ENCODE measurements at places on chromosomes 5 and 9. TPM values are rescaled to one million over a fixed set of nuclear protein-coding genes. Genes with fewer than 3 reads are reported as not detected.

RNF208 gene
- 4.2 TPM for total RNA-seq

TMEM267 gene
- 17.9 TPM for total RNA-seq

SPATA31E1 gene
- total RNA-seq, result not detected

DNA sequence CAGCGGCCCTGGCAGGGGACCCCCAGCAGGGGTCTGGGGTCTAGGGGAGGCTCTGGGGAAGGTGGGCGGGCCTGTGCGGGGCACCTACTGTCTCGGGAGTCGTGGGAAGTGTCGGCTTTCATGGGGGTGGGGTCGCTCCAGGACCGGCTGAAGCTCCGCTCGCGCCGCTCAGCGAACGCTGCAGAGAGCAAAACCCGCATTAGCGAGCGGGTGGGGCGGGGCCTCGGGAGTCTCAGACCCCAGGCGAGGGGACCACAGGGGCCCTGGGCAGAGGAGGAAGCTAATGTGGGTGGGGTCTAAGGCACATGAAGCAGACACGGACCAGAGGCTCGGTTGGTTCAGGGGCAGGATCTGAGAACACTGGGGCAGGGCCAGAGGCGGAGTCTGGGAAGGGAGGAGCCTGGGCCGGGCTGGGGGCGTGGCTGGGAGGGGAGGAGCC lies 5.5 kb downstream of the NSMF start:
- DNase-seq, result no peak

- no peak for DNase-seq
These were observed 13.4 kb upstream of the AIF1L start for GRCh38 chr9:131082774-131083512.

- no peak for DNase-seq
These were observed 58.6 kb upstream of the MEF2C start for GRCh38 chr5:88941581-88941980.

NMUR2 gene
- not detected for total RNA-seq

C6 gene
- total RNA-seq, result not detected

WDR36 gene
- total RNA-seq, result 36.7 TPM

- no peak for DNase-seq
These were observed 7.7 kb downstream of the CENPK start for GRCh38 chr5:65555287-65555686.

JAK2 gene
- total RNA-seq, result 7.1 TPM

DNA sequence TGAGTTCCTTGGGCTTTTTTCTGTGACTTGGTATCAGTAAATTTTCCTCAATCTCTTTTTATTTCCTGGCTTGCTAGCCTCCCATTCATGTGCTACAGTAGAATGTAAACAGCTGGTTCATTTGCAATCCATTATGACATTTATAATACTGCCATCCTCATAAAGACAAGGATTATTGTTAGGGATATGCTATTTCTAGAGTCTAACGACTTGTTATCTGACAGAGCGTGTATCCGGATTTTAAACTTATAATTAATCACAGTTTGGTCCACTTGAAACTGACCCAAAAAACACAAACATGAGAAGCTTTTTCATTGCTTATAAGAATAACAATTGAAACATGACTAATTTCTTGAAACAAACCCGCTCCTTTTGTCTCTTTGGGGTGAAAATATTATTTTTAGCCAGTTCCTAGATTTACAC lies 585.8 kb downstream of the TLE4 start:
- no peak for DNase-seq

OTP gene
- not detected for total RNA-seq

- no peak for DNase-seq
These were observed 165.1 kb downstream of the CACNA1B start for GRCh38 chr9:138042640-138043039.

GRCh38 chr9:128006332-128006996 lies 25.7 kb upstream of the EEIG1 start:
- DNase-seq, result no peak

DNA sequence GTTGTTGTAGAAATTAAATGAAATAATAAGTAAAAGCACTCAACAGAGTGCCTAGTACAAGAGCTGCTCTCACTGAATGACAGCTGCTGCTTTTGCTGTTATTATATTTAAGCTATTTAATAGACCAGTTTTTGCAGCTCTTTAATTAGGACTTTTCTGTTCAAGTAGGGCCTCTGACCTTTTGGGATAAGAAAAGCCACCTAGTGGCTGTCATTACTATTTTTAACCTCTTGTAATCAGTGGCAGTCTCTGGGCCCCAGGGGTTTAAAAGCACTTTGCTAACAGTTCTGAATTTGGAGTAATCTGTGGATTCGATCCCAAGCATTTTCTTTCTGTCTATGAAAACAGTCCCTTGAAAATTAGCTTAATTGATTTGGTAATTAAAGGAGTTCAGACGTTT lies 121.1 kb downstream of the NUDT12 start:
- no peak for DNase-seq
